Activated gamma-delta T cell treated with Interleukin-2 at 50 U/mL for 16 hours (primary cell): ENCODE measurements at places on chromosomes 13 and 19.

DNA sequence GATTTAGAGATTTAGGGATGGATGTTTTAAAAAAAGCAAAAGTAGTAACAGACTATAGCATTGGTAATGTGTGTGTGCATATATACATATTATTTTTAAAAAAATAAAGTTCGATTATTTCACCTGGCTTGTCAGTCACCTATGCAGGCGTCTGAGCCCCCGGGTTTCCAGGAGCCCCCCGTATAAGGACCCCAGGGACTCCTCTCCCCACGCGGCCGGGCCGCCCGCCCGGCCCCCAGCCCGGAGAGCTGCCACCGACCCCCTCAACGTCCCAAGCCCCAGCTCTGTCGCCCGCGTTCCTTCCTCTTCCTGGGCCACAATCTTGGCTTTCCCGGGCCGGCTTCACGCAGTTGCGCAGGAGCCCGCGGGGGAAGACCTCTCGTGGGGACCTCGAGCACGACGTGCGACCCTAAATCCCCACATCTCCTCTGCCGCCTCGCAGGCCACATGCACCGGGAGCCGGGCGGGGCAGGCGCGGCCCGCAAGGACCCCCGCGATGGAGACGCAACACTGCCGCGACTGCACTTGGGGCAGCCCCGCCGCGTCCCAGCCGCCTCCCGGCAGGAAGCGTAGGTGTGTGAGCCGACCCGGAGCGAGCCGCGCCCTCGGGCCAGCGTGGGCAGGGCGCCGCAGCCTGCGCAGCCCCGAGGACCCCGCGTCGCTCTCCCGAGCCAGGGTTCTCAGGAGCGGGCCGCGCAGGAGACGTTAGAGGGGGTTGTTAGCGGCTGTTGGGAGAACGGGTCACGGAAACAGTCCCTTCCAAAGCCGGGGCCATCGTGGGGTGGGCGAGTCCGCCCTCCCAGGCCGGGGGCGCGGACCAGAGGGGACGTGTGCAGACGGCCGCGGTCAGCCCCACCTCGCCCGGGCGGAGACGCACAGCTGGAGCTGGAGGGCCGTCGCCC is 840 bp upstream of the CCNA1 start:
- no peak for DNase-seq

GRCh38 chr13:93951951-93952350 is 527.5 kb downstream of the DCT start:
- no peak for DNase-seq

DNA sequence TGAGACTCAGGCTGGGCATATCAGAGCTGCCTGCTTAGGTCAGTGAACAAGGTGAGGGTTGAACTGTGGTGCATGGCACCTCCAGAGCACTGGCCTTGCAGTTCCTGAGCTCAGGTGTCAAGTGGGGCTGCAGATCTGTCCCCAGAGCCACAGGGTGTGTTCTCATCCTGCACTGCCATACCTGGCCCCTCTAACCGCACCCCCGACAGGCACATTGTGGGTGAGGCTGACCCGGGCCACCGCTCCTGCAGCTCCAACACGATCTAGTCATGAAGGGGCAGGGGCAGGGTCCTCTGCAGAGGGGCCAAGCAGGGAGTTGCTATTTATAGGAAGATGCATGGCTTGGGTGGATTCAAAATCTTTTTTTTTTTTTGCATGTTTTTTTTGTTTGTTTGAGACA is 16.7 kb upstream of the CRTC1 start:
- no peak for DNase-seq

DNA sequence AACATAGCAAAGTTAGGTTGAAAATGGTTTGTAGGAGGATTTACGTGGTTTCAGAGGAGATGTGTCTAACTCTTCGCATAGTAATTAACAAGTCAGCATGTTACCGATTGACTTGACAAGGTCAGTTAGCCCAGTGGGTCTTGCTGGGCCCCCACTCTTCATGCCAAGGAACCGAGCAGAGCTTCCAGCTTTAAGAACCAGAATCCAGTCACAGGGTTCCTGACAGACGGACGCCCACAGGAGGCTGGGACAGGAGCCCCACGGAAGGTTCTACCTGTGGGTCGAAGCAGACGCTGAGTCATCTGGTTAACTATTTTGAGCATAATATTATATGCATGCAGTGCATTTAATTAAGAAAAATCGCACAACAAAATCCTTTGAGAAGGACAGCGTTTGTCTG is 3.5 kb downstream of the TMEM255B start:
- no peak for DNase-seq

GRCh38 chr19:43450545-43450997 is 14.8 kb downstream of the LYPD3 start:
- DNase-seq: no peak

- no peak for DNase-seq
Observed at GRCh38 chr13:61084988-61085387, 330.7 kb downstream of the PCDH20 start.

DNA sequence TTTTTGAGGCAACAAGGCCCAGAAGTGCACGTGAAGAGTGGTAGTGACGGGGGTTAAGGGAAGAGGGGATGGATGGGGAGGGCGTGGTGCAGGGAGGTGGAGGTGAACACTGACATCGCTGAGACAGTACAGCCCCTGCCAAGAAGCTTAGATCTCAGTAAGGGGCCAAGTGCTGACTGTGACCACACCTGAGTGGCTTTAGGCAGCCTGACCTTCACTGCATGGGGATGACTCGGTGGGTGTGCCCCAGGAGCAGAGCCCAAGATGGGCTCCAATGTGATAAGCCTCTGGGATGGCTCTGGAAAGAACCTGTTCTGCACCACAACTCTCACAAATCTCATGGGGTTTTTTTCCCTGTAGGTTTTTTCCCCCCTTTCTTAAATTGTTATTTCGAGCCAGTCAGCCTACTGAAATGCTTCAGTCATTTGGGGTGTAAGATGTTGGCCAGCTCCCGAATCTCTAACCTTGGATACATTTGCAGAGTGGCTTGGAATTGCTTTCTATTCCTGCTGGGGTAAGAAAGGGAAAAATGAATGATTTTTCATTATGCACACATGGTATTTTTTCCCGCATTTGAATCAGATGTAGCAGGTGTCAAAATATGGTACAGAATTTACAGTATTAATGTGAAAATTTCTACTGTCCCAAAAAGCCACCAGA is 165.0 kb downstream of the TM9SF2 start:
- no peak for DNase-seq
